ENCODE measurements at places on chromosomes 1 and 21.

GRCh38 chr1:52706136-52706670, 8.1 kb upstream of the COA7 start:
- H3K27me3 ChIP-seq = no peaks in the 10 kb centered on the region
- no peak overlapping the region for H3K27ac ChIP-seq
- H3K36me3 ChIP-seq = no peaks in the 10 kb centered on the region

DNA sequence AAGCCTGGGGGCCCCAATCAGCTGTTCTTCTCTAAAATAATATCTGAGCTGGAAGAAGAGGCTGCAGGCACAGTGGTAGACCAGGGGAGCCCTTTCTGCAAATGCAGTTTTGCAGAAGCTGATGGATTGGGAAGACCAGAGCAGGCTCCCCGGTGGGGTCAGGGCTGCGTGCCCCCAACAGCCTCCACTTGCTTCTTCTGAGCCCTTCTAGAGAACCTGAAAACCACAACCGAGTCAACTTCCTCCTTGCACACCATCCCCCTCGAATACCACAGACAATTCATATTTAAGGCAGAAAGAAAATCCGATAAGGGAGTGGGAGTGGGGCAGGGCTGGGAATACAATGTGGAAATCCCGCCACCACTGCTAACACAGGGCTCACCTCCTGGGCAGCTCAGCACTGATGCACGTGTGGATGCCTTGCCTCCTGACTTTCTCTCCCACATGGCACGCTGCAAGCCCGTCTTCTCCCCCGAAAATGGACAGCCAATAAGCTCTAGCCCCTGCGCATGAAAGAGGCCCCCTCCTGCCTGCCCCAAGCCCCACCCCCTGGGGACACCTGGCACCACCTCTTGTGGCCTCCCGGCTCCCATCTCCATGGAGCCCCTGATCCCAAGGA, 25.4 kb upstream of the ALDH4A1 start:
- H3K27me3 ChIP-seq = no peaks in the 10 kb centered on the region
- no peak overlapping the region for H3K27ac ChIP-seq

GRCh38 chr1:110816945-110817344, 56.0 kb upstream of the CD53 start:
- H3K27ac ChIP-seq = no peak overlapping the region
- H3K4me1 ChIP-seq = no peaks in the 10 kb centered on the region
- no peak for DNase-seq
- H3K4me3 ChIP-seq = no peak overlapping the region

GRCh38 chr1:186681121-186681520, 898 bp upstream of the PTGS2 start:
- H3K4me1 ChIP-seq = no peaks in the 10 kb centered on the region
- H3K4me3 ChIP-seq = peak overlapping the region; percentile 17
- no peaks in the 10 kb centered on the region for H3K36me3 ChIP-seq
- H3K27me3 ChIP-seq = no peaks in the 10 kb centered on the region

DNA sequence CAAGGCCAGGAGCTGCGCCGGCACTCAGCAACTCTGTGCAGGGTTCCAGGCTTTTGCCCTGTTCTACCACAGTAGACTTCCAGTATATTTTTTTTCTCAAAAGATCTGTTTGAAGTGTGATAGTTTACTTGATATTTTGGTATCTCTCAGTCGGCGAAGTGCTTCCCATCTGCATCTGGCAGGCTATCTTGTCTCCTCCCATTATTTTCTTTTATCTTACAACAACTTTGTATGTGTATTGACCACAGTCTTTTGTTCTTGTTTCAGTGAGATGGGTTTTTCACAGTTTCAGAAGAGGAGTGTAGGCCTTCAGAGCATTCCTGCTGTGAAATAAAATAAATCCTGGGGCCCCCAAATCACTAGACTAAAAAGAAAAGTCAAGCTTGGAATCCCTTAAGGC, 292.9 kb downstream of the PTGER3 start:
- H3K27ac ChIP-seq = no peak overlapping the region
- no peak overlapping the region for H3K4me3 ChIP-seq
- H3K36me3 ChIP-seq = no peaks in the 10 kb centered on the region
- DNase-seq = no peak
- H3K4me1 ChIP-seq = no peaks in the 10 kb centered on the region

DNA sequence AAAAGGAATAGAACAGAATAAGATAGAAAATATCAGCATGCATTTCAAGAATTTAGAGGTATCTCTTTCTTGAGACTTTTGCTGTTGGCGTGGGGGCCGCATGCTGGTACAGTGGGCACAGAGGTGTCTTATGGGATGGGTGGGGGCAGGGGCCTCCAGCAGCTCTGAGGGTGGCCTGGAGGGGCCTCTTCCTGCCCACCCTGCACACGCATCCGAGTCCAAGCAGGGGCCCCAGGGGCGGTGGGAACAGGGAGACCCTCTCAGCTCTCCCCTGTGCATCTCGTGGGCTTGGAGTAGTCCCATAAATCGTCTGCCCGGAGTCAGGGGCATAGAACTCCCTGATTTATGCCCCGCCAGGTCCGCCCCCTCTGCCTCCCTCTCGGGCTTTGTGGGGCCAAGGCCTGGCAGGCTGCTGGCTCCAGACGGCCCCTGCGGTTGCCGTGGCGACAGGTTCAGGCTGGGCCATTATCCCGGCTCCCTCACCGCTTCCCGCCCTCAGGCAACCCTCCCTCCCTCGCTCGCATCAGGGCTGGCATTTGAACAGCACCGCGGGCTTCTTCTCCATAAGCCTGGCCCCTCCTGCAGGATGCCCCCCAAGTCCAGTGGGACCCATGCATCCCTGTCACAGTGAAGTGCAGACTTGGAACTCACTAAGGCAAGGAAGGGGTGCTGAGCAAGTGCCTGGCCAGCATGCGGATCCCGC, 133.2 kb upstream of the ZBTB40 start:
- H3K4me3 ChIP-seq = no peak overlapping the region
- peak; percentile 79 for DNase-seq
- H3K27me3 ChIP-seq = no peaks in the 10 kb centered on the region
- peak overlapping the region; percentile 26 for H3K27ac ChIP-seq

DNA sequence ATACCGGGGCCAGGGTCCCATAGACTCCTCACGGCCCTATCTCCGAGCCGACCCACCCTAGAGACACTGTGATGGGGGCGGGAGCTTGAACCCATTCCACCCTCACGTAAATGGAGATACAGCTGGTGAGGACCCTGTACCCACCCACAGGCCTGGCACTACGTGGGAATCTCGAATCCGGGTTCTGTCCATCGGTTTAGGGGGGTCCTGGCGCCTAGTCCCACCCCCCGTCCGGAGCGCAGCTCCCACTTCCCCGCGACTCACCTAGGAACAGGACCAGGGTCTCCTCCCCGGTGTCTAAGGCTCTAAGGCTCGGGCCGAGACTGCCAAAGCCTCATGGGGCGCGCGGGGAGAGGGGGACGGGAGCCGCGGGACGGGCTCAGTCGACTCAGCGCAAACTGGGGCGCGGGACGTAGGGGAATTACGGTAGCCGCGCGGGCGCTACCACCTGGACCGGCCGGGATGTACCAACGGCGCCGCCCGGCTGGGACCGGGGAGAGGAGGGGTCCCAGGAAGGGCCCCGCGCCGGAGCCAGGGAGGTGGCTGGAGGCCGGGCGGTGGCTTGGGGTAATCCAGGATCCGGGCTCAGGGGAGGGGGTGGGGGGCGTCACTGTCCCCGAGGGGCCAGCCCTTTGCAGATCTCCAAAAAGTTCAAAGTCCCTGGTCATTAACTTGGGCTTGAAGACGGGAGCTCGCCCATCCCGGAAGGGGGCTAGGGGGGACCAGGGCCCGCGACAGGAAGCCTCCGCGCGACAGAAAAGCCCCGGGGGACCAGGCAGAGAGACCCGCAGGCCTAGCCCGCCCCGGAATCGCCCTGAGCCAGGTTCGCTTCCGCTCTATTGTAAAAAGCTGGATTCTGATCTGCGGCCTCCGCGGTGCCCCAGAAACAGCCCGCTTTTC, 1.0 kb downstream of the PLEKHG5 start:
- H3K36me3 ChIP-seq = no peaks in the 10 kb centered on the region
- H3K4me3 ChIP-seq = peak overlapping the region; percentile 86
- peak; percentile 75 for DNase-seq
- peak overlapping the region; percentile 81 for H3K27ac ChIP-seq
- peaks cover 16% of the 10 kb centered on the region for H3K4me1 ChIP-seq
- H3K27me3 ChIP-seq = no peaks in the 10 kb centered on the region

- H3K4me3 ChIP-seq = no peak overlapping the region
- H3K27ac ChIP-seq = no peak overlapping the region
- no peak for DNase-seq
- H3K36me3 ChIP-seq = no peaks in the 10 kb centered on the region
- H3K4me1 ChIP-seq = no peaks in the 10 kb centered on the region
- no peaks in the 10 kb centered on the region for H3K27me3 ChIP-seq
These were observed 47.1 kb upstream of the ARHGAP29 start for GRCh38 chr1:94284476-94284875.

- H3K4me1 ChIP-seq = peaks cover 18% of the 10 kb centered on the region
- peak overlapping the region; percentile 80 for H3K4me3 ChIP-seq
- peak overlapping the region; percentile 84 for H3K27ac ChIP-seq
- DNase-seq = peak; percentile 56
- no peaks in the 10 kb centered on the region for H3K27me3 ChIP-seq
- H3K36me3 ChIP-seq = no peaks in the 10 kb centered on the region
These were observed 607 bp downstream of the BTG3 start for GRCh38 chr21:17612023-17612564.

DNA sequence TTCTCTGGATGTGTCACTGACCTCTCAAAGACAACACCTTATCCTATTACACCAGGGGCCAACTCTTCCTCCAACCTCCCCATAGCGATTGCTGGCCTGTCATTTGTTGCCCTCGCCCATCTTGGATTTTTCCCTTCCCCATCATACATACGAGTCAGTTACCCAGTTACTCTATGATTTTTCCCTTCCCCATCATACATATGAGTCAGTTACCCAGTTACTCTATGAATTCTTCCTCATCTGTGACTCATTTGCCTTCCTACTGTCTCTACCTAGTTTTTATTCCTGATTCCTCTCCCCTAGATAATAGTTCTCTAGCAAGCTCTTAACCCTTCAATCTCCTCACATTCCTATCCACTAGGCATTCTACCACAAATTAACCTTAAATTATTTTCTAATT, 178.8 kb downstream of the NR5A2 start:
- H3K36me3 ChIP-seq = no peaks in the 10 kb centered on the region
- no peak overlapping the region for H3K4me3 ChIP-seq
- H3K4me1 ChIP-seq = no peaks in the 10 kb centered on the region
- DNase-seq = no peak
- H3K27ac ChIP-seq = no peak overlapping the region

- H3K36me3 ChIP-seq = no peaks in the 10 kb centered on the region
- no peaks in the 10 kb centered on the region for H3K4me1 ChIP-seq
- H3K27me3 ChIP-seq = no peaks in the 10 kb centered on the region
- no peak for DNase-seq
- H3K27ac ChIP-seq = no peak overlapping the region
- H3K4me3 ChIP-seq = no peak overlapping the region
These were observed 769.0 kb downstream of the BRINP3 start for GRCh38 chr1:189708674-189709073.

GRCh38 chr1:201265756-201266155, 17.6 kb upstream of the PKP1 start:
- no peak overlapping the region for H3K4me3 ChIP-seq
- no peak overlapping the region for H3K27ac ChIP-seq
- DNase-seq = no peak

- no peaks in the 10 kb centered on the region for H3K4me1 ChIP-seq
- no peaks in the 10 kb centered on the region for H3K27me3 ChIP-seq
- no peak for DNase-seq
- no peaks in the 10 kb centered on the region for H3K36me3 ChIP-seq
- H3K27ac ChIP-seq = no peak overlapping the region
- H3K4me3 ChIP-seq = no peak overlapping the region
These were observed 11.8 kb upstream of the RPL5 start for GRCh38 chr1:92820024-92820423.

DNA sequence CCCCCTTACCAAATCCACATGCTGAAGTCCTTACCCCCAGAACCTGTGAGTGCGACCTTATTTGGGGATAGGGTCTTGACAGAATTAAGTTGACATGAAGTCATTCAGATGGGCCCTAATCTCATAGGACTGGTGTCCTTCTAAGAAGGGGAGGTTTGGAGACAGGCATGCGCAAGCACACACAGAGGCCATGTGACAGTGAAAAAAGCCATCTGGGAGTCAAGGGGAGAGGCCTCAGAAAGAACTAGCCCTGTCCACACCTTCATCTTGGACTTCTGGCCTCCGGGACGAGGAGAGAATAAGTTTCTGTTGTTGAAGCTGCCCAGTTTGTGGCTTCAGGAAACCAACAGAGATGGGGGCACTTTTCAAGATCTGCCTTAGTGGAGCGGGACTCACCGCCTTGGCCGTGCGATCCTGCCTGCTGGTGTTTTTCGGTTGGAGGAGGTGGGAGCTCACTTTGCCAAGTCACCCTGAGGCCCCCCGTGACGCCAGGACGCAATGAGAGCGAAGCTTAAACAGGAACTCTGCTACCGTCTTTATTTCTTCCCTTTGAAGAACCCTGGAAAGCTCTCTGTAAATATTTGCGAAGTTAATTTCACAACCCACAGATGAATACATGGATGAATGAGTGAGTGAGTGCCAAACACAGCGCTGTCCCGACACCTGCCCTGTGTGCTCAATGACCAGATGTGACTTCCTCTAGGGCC, 42.5 kb upstream of the C1orf174 start:
- H3K36me3 ChIP-seq = no peaks in the 10 kb centered on the region
- no peak for DNase-seq
- no peaks in the 10 kb centered on the region for H3K4me1 ChIP-seq
- H3K27ac ChIP-seq = no peak overlapping the region

- H3K4me1 ChIP-seq = no peaks in the 10 kb centered on the region
- DNase-seq = no peak
- no peak overlapping the region for H3K27ac ChIP-seq
- no peaks in the 10 kb centered on the region for H3K36me3 ChIP-seq
- no peak overlapping the region for H3K4me3 ChIP-seq
- H3K27me3 ChIP-seq = no peaks in the 10 kb centered on the region
These were observed 817.9 kb upstream of the NEGR1 start for GRCh38 chr1:73100216-73100615.

- H3K4me1 ChIP-seq = peaks cover 25% of the 10 kb centered on the region
- H3K4me3 ChIP-seq = no peak overlapping the region
- no peak for DNase-seq
- H3K27me3 ChIP-seq = no peaks in the 10 kb centered on the region
- no peaks in the 10 kb centered on the region for H3K36me3 ChIP-seq
- H3K27ac ChIP-seq = no peak overlapping the region
These were observed 63.4 kb upstream of the NEK2 start for GRCh38 chr1:211738691-211739301.

GRCh38 chr1:172680733-172681275, 21.9 kb downstream of the FASLG start:
- no peaks in the 10 kb centered on the region for H3K36me3 ChIP-seq
- no peak overlapping the region for H3K27ac ChIP-seq
- H3K4me3 ChIP-seq = no peak overlapping the region
- H3K27me3 ChIP-seq = no peaks in the 10 kb centered on the region

DNA sequence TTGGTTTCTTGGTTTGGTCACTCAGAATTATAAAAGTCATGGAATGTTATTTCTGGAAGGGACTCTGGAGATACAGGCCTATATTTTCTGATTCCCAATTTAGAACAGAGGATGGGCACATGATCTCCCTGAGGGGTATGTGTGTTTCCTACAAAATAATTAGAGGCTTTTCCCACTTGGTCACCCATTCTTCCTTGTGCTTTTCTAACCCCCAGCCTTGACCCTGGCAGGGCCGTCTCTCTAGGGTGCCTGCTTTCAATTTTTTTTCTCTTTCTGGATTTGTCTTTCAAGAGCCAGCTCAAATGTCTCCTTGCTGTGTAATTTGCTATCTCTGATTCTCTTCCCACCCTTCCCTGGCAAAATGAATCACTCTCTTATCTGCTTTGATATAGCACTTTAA, 131.9 kb downstream of the HLX start:
- H3K27me3 ChIP-seq = no peaks in the 10 kb centered on the region
- DNase-seq = no peak
- no peaks in the 10 kb centered on the region for H3K36me3 ChIP-seq
- no peaks in the 10 kb centered on the region for H3K4me1 ChIP-seq
